Spinal cord (tissue), 10 donors: ENCODE measurements at places on chromosomes 6 and 20. TPM values are rescaled to one million over a fixed set of nuclear protein-coding genes. Genes with fewer than 3 reads are reported as not detected.

- DNase-seq = no peak
Measured at GRCh38 chr20:24321973-24322372, 147.5 kb upstream of the SYNDIG1 start.

- DNase-seq = no peak
Measured at GRCh38 chr20:63860325-63861051, 810 bp upstream of the ABHD16B start.

NCOA7 gene
- total RNA-seq = 39.6 TPM

SNAP91 gene
- 128 TPM for total RNA-seq

FOXS1 gene
- total RNA-seq = 0.89 TPM

DNA sequence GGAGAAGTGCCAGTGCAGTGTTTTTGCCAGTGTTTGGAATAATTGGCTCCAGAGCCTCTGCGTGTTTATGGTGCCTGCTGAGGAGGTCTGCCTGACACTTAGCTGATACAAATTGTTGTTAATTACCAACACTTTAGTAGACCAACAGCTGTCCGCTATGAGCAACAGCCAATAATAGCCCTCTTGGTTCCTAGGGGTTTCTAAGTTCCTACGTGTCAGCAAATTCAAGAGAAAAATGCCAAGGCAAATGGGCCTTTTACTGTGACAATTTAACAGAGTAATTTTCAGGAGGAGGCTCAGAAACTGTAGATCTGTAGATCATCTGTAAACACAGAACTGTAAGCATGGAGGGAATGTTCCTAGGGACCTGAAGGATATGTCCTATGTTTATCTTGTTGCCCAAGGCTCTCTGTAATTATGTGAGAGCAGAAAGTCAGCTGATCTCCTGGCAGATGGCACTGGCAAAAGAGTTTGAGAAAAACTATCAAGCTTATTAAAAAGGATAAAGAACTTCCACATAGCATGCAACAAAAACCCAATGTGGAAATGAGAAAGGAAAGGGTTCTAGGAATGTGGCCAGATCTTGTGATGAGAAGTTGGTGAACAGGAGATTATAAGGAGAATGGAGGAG lies 157.7 kb downstream of the GJA1 start:
- peak; percentile 80 for DNase-seq

GRCh38 chr6:27505209-27506027 lies 32.5 kb upstream of the ZNF184 start:
- no peak for DNase-seq

EPB41L1 gene
- total RNA-seq = 152 TPM

C20orf144 gene
- not detected for total RNA-seq

DNA sequence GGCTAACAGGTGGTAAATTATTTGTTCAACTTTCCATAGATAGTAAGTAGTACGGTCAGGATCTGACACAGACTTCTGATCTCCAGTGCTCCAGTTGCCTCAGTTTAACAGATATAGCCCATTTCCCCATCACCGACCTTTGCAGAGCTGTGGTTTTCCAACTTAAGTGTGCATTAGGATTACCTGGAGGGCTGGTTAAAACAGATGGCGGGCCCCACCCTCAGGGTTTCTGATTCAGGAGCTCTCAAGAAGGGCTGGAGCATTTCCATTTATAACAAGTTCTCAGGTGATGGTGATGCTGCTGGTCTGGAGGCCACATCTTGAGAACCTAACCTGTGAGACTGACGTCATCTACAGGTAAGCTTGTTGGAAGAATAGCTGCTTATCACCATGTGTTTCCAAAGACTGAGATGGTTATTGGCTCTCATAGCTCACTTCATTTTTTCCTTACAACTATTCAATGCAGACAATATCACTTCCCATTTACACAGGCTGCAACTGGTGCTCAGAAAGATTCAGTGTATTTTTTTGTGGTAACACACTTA lies 360.1 kb upstream of the CHD6 start:
- DNase-seq = no peak

SLC22A7 gene
- total RNA-seq = 0.20 TPM

DNA sequence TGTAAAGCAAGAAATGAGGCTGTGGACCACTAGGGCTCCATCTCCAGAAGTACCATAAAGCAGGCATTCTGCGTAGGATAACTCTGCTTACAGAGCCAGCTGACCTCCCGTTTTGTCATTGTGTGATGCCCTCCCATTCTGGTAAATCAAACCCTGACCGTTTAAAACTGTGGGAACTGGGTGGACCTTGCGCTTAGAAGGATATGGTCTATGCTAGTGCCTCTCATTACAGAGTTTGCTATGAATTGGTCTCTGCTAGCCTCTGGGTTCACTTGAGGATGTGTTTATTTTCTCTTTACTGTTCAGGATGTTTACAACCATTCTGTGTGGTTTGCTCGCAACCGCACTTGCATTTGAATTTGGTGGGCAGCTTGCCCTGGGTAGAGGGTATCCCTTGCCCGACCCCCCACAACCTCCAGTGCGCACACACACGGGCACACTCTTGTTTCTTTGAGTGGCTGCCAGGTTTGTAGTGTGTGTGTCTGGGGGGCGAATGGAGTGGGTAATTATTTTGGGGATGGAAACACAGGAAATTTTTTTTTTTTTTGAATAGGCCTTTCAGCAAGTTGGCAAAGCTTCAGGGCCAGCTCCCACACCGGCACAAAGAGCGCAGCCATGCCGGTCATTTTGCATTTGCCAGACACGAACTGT lies 198.3 kb downstream of the JARID2 start:
- peak; percentile 92 for DNase-seq

GPR6 gene
- 0.59 TPM for total RNA-seq

DNA sequence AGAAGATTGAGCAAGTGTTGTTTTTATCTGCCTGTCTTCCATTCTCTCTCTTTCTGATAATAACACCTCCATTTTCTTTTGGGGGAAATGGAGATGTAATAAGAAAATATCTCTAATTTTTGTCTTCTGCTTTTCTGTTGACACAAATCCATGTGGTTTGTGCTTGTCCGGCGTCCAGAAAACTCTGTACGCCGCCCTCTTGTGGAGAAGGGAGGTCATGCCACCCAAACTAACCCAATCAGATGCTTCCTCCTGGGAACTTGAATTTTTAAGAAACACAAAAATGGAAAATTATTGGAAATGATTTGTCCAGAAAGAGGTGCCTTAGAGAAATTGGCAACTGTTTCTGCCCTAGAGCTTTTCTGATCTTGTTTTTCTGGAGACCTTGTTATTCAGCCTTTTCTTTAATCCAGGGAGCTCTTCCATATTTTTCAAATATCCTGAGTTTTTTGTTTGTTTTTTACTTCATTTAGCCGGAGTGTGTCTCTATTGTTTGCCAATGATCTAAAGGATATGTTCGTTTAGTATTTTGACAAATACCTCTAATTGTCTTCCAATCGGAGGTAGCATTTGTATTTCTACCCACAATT lies 17.8 kb upstream of the FNDC1 start:
- no peak for DNase-seq

LRFN2 gene
- 6.3 TPM for total RNA-seq

DNA sequence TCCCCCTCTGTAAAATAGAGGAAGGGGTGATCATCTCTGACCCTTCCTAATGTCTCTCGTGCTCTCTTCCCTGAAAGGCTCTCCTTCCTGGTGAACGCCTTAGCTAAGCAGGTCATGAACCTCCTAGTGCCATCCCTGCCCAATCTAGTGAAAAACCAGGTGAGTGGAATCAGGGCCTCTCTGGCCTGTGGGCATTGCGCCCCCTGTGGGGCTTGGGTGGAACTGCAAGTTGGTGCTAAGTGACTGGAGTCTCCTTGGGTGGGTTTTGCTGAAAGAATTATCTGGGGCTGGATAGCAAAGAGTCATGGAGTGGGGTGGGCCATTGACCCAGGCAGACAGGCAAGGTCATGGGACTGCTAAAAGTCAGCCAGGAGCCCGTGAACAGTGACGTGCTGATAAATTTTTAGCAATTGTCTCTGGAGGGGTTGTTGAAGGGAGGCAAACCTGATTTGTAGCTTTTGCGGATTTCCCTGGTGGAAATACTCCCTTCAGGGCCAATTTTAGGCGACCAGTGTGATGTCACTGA lies 8.9 kb downstream of the BPIFB1 start:
- no peak for DNase-seq

DNA sequence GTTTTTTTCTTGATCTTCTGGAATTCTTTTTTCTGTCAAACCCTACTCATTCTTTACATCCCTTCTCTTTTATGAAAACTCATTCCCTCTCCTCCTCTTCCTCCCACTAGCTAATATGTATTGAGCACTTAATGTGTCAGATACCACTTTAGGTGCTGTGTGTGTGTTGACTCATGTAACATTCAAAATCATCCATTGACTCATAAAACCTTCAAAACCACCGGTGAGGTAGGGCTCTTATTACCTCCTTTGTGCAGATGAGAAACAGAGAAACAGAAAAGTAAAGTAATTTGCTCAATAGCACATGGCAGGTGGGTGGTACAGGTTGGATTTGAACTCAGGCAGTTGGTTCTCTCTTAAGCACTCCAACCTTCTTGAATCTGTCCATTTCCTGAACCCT lies 136.3 kb upstream of the NEDD9 start:
- no peak for DNase-seq

DNA sequence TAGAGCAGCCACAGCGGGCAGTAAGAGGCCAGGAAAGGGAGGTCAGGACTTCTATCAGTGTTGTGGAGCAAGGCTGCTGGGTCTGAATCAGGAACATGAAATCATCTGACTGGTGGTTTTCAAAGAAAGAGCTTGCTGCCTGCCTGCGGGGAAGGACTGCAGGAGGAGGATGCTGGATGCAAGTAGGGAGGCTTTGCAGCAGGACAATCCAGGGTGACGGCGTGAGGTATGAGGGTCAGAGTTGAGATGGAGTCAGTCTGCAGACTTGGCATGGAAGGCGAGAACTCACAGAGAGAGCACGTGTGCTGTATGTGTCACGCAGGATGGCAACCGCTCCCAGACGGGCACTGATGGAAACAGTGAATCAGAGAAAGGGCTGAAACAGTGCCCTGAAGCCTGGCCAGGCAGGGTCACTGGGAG lies 59.2 kb upstream of the CD93 start:
- DNase-seq = no peak

DDR1 gene
- 143 TPM for total RNA-seq

- no peak for DNase-seq
Measured at GRCh38 chr6:107607116-107607515, 117.2 kb downstream of the SOBP start.

- DNase-seq = no peak
Measured at GRCh38 chr20:19802492-19803158, 44.6 kb downstream of the RIN2 start.

PMEPA1 gene
- 14.3 TPM for total RNA-seq

GRCh38 chr20:17711267-17711627 lies 11.5 kb downstream of the BANF2 start:
- DNase-seq = no peak

- DNase-seq = no peak
Measured at GRCh38 chr20:50367739-50368375, 142.3 kb upstream of the PTPN1 start.

DNA sequence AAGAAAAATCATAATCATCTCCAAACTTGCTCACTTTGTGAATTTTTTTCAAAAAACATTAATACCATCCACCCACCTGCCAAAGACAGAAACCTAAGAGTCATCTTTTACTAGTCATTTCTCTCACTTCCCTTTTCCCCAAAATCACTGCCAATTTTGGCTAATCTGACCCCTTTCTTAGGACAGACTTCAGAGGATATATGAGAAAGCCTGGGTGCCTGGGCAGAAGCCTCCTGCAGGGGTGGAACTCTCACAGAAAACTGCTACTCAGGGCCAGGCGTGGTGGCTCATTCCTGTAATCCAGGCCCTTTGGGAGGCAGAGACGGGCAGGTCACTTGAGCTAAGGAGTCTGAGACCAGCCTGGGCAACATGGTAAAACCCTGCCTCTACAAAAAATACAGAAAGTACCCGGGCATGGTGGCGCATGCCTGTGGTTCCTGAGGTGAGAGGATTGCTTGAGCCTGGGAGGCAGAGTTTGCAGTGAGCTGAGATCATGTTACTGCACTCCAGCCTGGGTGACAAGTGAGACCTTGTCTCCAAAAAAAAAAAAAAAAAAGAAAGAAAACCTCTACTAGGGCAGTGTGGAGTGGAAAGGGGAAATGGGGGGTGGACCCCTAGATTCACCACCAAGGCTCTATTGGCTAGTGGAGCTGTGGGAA lies 3.8 kb downstream of the DEK start:
- no peak for DNase-seq

GTF3C6 gene
- 37.9 TPM for total RNA-seq

LTB gene
- total RNA-seq = 0.55 TPM

- no peak for DNase-seq
Measured at GRCh38 chr6:21005816-21006570, 471.7 kb downstream of the CDKAL1 start.
